ENCODE measurements at places on chromosomes 6 and 20.
A peak's percentile ranks its signal among the peaks of the same experiment; 100 is the strongest.

DNA sequence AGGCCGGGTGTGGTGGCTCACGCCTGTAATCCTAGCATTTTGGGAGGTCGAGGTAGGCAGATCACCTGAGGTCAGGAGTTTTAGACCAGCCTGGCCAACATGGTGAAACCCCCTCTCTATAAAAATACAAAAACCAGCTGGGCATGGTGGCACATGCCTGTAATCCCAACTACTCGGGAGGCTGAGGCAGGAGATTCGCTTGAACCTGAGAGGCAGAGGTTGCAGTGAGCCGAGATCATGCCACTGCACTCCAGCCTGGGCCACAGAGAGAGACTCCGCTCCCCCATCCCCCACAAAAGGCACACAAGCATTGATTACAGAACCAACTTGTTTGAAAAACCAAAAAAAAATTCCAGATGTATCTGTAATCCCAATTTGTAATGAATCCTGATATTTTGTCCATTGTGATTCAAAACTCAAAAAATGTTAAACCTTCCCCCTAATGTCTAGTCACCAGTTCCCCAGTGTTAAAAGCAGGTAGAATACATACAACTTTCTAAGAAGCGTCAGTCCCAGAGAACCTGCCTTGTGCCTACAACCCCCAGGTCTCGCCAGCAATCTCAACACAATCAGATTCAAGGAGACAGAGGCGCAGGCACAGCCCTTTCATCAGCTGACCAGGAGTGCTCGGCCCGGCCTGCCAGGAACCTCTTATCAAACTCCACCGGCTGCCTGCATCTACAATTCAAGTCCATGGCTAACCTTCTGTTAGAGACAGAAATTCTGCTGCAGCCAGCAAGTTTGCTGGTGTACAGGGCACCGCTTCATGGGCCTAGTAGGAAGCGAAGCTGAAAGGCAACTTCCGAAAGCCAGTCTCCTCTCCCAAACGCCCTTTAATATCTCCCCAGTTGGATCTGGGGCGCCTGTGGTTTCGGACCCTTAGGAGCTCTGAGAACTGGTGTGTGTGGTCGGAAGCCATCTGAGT, 2.1 kb downstream of the EZR start:
- H3K36me3 ChIP-seq: no peaks in the 10 kb centered on the region
- DNase-seq: no peak
- no peaks in the 10 kb centered on the region for H3K27me3 ChIP-seq
- H3K4me1 ChIP-seq: peaks cover 21% of the 10 kb centered on the region
- H3K27ac ChIP-seq: peak overlapping the region; percentile 86
- H3K4me3 ChIP-seq: peak overlapping the region; percentile 88

DNA sequence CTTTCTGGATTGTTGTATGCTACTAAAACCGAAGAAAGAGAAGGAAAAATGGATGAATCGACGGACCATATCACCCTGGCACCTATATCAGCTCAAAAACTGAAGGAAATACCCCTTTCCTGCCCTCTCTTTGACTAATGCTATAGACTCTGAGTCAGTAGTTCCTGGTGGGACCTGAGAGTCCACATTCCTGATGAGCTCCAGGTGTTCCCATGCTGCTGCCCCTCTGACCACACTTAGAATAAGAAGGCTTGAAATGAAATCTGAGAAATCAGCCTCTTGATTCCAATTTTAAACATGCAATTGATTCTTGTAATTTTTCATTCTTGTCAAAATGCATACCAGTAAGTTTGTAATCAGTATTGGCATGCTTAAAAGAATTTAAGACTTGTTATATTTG, 75.2 kb downstream of the PRL start:
- no peak for DNase-seq
- no peak overlapping the region for H3K27ac ChIP-seq
- H3K4me1 ChIP-seq: no peaks in the 10 kb centered on the region
- H3K27me3 ChIP-seq: no peaks in the 10 kb centered on the region
- no peaks in the 10 kb centered on the region for H3K36me3 ChIP-seq
- no peak overlapping the region for H3K4me3 ChIP-seq

DNA sequence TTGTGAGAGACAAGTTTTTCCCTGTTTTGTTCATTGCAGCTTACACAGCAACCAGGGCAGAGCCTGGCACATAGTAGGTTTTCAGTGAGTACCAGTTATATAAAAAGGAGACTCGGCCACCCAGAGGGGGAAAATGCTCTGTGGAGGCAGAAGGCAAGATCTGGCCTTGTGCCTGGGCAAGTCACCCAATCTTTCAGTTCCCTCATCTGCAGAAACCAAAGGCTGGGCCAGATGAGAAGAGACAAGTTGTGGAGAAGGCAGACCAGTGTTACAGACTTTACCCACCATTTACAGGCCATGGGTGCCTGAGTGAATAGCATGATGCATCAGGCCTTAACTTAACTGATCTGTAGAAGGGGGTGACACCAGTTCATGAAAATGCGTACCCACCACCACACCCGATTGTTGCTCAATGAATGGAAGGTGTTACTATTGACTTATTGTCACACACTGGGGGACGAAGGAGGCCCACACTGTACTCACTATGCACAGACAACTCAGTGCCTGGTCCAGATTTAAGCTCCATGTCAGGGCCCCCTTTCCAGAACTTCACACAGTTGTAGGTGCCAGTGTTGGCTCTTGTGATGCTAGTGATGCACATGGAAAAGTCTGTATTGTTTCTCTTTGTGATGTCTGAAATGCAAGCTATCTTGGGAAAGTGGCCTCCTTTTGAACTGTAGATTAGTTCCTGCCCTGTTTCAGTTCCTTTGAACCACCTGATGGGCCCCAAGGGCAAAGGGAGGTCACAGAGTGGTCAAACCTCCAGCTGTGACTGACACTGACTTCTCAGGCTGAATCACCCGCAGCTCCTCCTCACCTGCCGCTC, 64.3 kb upstream of the SIRPG start:
- DNase-seq: no peak
- no peak overlapping the region for H3K4me3 ChIP-seq
- no peaks in the 10 kb centered on the region for H3K27me3 ChIP-seq
- H3K36me3 ChIP-seq: no peaks in the 10 kb centered on the region
- no peak overlapping the region for H3K27ac ChIP-seq
- no peaks in the 10 kb centered on the region for H3K4me1 ChIP-seq

DNA sequence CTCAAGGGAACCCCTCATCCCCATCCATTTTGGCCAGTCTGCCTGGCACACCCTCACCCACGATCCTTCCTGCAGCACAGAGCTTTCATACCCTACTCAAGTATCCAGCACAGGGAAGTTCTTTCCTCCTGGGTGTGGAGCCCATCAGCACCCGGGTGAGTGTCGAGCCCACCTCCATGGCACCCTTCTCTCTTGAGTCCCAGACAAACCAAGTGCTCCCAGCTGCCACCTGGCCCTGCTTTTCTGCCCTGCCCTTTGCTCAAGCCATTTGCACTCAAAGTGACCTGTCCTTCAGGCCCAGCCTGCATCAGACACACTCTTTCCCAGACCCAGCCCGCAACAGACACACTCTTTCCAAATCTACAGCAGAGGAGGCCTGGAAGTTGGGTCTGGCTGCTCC, 257.2 kb downstream of the DLL1 start:
- no peak for DNase-seq
- H3K36me3 ChIP-seq: no peaks in the 10 kb centered on the region
- no peaks in the 10 kb centered on the region for H3K4me1 ChIP-seq
- H3K4me3 ChIP-seq: no peak overlapping the region
- no peak overlapping the region for H3K27ac ChIP-seq
- H3K27me3 ChIP-seq: no peaks in the 10 kb centered on the region

DNA sequence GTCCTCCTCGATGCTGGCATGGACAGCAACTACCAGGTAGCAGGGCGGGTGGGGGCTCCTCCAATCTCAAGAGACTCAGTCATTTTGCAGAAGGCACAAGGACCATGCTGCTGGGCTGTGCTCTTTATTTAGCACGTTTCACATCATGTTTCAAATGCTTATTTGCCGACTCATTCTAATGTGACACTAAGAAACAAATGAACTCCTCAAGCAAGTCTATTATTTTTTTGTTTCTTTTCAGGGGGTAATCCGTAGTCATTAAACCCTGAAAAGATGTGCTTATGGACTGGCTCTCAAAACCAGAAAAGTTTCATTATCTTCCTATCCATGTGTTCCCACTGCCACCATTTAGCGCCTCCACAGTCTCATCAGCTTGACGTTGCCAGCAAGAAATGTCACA, 92.9 kb downstream of the ANKS1A start:
- H3K36me3 ChIP-seq: peaks cover 2% of the 10 kb centered on the region
- no peak overlapping the region for H3K27ac ChIP-seq
- no peaks in the 10 kb centered on the region for H3K27me3 ChIP-seq
- no peak for DNase-seq
- peaks cover 2% of the 10 kb centered on the region for H3K4me1 ChIP-seq
- H3K4me3 ChIP-seq: no peak overlapping the region

- no peak overlapping the region for H3K4me3 ChIP-seq
- no peak overlapping the region for H3K27ac ChIP-seq
- no peak for DNase-seq
- no peaks in the 10 kb centered on the region for H3K27me3 ChIP-seq
- no peaks in the 10 kb centered on the region for H3K36me3 ChIP-seq
- no peaks in the 10 kb centered on the region for H3K4me1 ChIP-seq
Observed at GRCh38 chr6:28001751-28002150, 44.7 kb downstream of the OR2B6 start.

GRCh38 chr20:57938158-57939108, 228.6 kb upstream of the PMEPA1 start:
- H3K27me3 ChIP-seq: peaks cover 5% of the 10 kb centered on the region
- no peaks in the 10 kb centered on the region for H3K4me1 ChIP-seq
- no peak overlapping the region for H3K4me3 ChIP-seq
- H3K36me3 ChIP-seq: no peaks in the 10 kb centered on the region

DNA sequence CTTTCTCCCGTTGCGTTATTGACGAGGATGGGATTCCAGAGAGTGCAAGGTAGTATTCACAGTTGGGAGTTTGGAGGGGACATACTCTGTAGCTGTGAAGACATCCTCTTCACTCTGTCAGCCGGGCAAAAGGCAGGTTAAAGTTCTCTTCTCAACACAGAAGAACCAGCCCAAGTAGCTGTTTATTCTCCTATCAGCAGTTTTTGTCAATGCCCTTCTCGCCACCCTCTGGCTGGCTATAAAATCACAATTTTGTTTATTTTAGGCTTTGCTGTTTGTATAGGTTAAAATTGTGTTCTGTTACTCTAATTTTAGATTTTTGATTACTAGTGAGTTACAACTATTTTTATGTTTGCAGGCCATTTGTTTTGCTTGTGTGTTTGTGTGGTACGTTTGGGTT, 37.9 kb upstream of the MAS1 start:
- no peaks in the 10 kb centered on the region for H3K4me1 ChIP-seq
- no peak overlapping the region for H3K27ac ChIP-seq
- no peak for DNase-seq
- H3K4me3 ChIP-seq: no peak overlapping the region
- no peaks in the 10 kb centered on the region for H3K27me3 ChIP-seq
